ENCODE measurements at places on chromosomes 1 and 21.
A peak's percentile ranks its signal among the peaks of the same experiment; 100 is the strongest.

DNA sequence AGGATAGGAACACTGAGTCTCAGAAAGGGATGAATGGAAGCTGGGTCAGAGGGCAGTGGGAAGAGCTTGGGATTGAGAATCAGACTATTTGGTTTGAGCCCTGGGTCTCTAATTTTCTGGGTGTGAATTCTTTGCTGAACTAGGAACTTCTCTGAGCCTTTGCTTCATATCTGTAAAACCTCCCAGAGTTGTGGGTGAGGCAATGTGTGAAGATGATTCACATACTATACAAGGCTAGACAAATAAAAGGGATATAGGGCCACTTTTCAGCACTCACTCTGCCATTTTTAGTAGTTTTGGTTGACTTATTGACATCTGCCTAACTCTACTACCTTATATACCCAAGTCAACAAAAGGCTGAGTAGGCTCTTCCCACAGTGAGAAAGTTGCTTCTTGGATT, 77.7 kb upstream of the JUN start:
- no peak for DNase-seq

DNA sequence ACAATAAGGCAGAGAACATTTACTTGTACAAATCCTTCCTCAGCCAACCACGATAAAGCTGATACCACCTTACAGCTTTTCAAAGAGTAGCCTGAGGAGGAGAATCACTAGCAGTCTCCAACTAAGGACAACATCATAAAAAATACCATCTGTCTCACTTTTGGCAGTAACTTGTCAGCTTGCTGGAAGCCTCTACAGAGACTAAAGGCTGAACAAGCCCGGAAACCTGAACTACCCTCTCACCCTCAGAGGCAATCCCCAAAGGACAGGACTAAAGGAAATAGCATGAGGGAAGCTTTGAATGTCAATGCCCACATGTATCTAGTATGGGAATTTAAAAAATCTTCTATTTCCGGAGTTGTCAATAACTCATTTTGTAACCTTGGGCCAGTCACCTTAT, 10.6 kb downstream of the SRSF4 start:
- DNase-seq = no peak

- DNase-seq = no peak
Observed at GRCh38 chr1:154485106-154485505, 16.9 kb upstream of the TDRD10 start.

GRCh38 chr1:209432443-209432825, 151.1 kb upstream of the CAMK1G start:
- no peak for DNase-seq

DNA sequence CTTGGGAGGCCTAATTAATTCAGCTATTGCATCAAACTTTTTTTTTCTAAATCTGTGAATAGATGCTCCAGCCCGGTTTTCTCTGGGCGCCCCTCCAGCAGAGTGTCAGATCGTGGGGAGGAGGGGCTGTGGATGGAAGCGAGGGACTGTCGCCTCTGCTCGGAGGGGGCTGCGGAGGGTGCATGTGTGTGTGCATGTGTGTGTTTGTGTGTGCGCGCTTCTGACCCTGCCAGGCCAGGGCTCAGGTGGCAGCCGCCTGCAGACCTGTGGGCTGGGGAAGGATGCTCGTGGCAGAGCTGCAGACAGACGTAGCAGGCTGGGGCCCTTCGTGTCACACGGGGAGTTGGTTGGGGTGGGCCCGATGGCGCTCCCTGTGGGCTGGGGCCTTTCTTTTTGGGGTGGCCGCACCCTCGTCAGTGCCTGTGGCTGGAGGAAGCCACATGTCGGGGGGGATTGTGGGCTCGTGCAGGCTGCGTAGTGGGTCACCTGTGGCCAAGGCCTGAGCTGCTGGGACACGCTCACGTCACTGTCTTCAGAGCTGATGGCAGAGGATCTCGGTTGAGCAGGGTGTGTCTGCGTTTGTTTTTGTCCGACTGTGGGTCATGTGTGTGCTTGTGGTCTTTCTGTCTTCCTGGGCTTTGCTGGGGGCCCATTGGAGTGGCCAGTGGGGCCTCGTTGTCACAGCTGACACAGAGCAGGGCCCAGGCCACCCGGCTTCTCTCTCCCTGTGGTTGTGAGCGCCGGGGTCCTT, 2.8 kb downstream of the SKI start:
- DNase-seq = no peak

DNA sequence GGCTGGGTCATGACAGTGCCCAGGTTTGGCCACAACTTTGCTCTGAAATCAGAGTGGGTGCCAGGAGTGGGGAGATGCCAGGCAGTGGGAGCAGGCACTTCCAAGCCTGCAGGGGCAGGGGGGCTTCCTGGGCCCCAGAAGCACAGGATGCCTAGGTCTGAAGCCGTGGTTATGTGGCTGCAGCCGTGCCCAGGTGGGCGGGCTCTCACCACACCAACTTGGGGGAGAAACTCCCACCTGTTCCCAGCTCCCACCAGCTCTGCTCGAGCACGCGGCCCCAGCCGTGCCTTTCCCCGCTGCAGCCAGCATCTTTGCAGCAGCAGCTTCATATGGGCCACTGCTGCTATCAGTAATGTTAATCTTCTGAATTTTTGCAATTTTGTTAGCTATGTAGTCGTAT, 331.4 kb downstream of the USP25 start:
- no peak for DNase-seq

- no peak for DNase-seq
Observed at GRCh38 chr1:117678246-117678977, 72.6 kb downstream of the TENT5C start.

DNA sequence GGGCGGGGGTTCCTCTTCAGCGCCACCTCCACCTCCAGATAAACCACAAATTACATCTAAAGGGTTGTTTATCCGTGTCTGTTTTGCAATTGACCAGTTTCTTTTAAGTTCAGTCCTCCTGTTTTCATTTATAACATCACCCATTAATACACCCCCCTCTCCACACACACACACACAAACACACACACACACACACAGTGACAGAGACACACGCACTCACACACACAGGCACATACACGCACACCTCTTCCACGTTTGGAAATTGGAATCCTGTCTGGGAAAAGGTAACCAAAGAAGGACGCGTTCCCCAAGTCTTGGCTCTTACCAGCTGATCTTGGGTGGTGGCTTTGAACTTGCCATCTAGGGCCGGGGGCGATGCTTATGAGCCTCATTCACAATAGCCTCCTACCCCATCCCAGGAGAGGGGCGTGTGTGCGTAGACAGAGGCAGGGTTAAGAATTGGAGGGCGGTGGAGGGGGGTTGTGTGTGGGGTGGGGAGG, 442 bp upstream of the CSMD2 start:
- no peak for DNase-seq

DNA sequence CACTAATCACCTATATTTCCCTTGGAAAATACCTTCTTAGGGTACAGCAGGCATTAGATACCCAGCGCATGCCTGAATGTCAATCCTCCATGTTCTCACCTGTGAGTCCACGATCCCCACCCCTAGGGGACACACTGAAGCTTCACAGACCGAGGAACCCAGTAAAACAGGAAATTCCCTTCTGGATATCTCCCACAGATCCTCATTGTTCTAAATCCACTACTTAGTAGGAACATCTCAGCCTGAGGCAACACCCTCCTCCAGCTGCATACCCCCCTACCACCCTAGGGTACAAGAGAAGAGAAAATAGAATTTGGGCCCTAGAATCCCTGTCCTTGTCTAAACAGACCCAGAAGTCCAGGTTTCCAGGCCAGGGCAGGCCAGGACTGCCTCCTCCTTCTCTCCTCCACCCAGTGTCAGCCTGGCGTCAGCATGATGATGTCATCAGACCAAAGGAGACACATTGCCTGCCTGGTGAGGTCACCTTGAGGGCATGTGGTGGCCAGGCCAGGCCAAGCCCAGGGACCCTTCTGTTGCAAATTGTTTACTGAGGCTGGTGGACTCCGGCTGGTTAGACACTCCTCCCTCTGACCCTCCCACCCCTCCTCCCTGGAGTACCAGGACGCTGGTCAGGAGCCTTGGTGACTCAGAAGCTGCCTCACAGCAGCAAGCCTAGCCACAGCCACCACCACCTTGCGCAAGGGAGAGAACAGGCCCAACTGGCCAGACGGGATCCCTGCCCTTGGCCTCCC, 6.2 kb downstream of the NECTIN4 start:
- DNase-seq = no peak

GRCh38 chr1:184825571-184825970, 70.9 kb upstream of the EDEM3 start:
- DNase-seq = no peak

- no peak for DNase-seq
Observed at GRCh38 chr1:214316593-214316992, 35.6 kb downstream of the SMYD2 start.

- no peak for DNase-seq
Observed at GRCh38 chr1:199041173-199041914, 402.5 kb downstream of the PTPRC start.

DNA sequence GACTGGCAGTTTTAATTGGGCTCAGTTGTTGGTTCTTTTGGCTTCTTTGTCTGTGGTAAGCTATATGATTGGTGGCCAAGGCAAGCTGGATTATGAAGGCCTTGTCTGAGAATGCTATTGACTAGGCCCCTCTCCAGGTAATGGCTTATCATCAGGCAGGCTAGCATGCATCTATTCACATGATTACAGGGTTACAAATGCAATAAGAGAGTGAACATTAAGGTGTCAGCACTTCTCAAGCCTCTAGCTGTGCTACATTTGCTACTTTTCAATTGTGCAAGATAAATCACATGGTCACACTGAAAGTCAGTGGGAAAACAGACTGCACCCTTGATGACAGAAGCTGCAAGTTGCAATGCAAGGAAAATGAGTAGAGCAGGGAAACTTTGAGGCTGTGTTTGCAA, 550.9 kb upstream of the TMPRSS15 start:
- peak; percentile 54 for DNase-seq

GRCh38 chr1:68907491-68907890, 410.6 kb upstream of the DEPDC1 start:
- no peak for DNase-seq

DNA sequence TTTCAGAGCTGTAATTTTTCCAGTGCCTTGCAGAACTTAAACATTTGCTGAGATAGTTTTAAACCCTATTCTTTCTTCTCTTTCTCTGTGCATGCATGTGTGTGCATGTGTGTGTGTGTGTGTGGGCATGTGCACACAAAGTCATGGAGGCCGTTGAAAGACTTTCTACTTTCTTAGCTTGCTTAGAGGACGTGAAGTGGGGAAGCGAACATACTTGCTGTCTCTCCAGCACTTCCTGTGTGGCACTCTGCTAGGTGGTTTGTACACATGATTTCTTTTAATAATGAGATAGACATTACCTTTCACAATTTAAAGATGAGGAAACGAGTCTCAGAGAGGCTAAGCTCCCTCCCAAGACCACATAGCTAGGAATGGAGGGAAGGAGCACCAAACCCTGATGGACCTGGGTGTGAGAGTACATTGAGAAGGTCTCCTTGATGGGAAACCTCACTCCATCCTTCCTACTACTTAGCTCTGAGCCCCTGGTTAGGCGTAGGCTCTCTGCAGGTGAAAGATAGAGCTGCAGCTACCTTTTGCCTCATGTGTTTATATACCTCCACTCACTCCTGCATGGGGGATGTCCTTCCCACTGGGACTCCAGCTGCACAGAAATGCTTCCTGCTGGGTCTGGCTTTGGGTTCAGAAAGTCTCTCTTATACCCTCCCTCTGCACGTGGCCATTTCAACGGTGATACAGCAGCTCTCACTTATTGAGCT, 101.9 kb upstream of the USP24 start:
- DNase-seq = no peak

- no peak for DNase-seq
Observed at GRCh38 chr1:224188286-224188685, 5.2 kb downstream of the DEGS1 start.

GRCh38 chr1:215543191-215543606, 23.9 kb upstream of the KCTD3 start:
- DNase-seq = no peak

DNA sequence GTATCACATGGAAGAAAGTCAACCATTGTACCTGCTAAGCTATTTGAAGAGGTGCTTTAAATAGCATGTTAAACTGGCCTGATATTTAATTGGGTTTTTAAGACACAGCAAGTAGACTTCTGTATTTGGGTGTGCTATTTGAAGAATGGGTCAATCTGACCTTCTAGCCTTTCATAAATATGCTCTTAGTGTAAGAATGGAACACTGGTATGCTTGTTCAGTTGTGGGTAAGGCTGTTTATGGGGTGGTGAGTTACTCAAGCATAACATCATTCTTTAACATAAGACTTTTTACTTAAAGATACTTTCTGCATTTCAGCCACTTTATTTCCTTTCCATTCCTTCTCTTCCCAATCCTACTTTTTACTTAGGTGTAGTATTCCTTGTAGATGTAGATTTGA, 21.4 kb downstream of the AHCYL1 start:
- no peak for DNase-seq

- no peak for DNase-seq
Observed at GRCh38 chr1:30881319-30882181, 27.0 kb downstream of the SDC3 start.

DNA sequence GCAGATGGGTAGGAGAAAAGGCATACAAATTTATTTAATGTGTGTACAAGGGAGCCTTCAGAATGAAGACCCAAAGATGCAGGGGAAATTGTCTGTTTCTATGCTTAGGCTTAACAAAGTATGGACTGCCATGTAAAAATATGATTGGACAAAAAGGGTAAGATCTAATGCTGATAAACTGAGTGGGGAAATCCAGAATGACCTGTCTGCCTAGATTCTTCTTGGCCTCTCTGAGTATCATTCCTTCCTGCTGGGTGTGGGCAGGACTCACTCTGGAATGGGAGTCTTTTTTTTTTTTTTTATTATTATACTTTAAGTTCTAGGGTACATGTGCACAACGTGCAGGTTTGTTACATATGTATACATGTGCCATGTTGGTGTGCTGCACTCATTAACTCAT, 61.0 kb downstream of the IGSF5 start:
- DNase-seq = no peak

DNA sequence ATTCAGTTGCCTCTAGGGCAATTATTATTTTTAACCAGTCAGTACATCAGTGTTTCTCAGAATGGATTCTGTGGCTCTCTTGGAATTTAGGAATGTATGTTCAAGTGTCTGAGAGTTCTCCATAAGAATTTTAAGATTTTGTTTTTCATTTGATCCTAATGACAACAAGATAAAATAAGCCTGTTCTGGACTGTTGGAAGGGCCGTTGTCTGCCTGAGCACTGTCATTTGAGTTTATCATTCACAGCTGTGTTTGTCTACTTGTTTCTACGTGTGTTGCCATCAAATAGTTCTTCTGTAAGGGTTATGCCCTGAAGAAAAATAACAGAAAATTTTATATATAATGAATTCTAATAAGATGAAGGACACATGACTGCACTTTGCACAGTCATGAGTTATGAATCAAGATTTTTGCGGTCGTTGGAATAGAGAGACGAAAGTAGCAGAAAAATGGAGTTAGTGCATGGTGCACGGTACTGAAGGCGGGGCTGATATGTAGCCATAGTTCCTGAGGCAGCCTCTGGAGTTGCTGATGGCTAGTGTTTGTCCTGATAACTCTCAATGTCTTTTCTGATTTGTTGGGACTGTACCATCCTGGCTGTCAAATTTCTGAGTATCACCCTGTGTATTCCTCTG, 92.5 kb downstream of the NOS1AP start:
- no peak for DNase-seq

GRCh38 chr1:166111430-166111829, 55.4 kb downstream of the FAM78B start:
- no peak for DNase-seq

Data from NCI-H2081 treated with DMSO at 0.1 percent for 48 hours (cell line).